ENCODE measurements at places on chromosomes 16 and 17.
A peak's percentile ranks its signal among the peaks of the same experiment; 100 is the strongest.

DNA sequence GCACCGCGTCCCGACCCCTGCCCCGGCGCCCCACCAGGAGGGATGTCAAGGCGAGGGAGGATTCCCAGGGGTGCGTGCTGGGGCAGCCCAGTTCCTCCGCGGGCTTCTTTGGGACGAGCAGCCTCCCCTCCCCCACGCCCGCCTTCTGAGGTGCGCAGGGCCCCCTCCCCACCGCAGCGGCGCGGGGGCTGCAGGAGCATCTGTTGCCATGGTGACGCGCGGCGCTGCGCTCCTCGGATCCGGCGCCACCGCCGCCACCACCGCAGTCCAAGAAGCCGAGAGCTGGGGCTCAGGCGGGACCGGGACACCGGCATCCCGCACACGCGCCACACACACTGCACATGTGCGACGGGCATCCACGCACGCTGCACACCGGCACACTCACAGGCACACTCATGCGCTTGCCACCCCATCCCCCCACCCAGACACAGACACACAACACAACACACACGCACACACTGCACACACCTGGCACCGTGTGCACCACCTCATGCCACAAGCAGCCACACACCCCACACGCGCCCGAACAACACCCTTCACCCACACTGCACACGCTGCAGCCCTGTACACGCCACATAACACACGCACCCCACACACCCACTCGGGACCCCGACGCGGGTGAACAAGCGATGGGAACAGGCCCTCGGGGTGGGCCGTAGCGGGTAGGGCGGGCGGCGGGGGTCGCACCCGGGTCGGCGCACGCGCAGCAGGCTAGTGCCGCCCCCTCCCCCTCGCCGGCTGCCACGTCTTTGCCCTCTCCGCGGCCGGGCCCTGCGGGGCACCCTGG lies 17.0 kb downstream of the ENPP7 start:
- DNase-seq = peak; percentile 16

- DNase-seq = no peak
Observed at GRCh38 chr17:79038545-79039135, 14.7 kb downstream of the C1QTNF1 start.

- DNase-seq = no peak
Observed at GRCh38 chr17:74637926-74638325, 14.4 kb upstream of the CD300E start.

DNA sequence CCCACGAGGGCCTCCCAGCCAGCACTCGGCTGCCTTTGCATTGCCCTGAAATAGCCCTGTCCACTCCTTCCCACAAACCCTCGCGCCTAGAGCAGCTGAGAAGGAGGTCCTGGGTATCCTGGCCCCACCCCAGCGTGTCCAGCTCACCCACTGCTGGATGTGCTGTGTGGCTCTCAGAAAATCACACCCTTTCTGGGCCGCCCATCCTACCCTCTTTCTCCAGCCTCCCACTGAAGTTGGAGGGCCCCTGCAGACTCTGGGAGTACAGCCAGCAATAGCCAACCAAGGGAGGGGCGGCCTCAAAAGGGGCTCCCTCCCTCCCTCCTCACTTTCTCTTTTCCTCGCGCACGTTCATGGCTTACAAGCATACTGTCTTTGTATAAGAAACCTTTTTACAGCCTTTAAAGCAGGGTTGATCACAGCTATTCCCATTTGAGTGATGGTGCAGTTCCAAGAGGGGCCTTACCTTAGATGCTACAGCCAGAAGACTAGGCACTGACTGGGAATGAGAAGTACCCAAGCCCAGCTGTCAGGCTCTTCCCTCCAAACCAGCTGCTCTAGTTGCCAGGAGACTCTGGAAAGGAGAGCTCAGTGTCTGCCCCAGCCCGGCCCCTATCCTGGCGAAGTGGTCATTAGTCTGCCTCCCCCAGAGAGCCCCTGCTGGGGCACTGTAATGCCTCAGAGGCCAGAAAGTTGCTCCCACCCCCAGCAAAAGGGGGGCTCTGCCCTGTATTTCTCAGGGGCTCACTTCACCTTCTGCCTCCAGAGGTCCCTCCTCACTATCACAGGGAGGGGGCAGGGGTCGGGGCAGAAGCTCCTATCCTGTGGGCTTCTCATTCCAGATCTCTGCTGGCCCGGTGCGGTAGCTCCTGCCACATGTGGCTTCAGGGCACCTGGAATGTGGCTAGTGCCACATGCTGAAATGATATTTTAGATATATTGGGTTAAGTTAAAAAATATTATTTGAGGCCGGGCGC lies 38.1 kb downstream of the DCAKD start:
- DNase-seq = peak; percentile 88

DNA sequence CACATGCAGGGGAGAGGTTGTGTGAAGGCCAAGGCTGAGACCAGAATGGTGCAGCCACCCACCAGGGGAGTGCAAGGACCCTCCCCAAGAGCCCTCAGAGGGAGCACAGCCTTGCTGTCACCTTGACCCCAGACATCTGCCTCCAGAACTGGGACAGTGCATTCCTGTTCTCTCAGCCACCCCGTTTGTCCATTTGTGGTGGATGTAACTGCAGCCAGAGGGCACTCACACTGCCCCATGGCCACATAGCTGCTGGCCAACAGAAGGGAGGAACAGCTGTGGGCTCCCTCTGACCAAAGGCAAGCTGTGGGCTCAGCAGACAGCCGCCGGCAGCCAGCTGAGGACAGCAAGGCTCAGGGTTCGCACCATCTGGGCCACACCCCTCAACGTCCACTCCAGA lies 49.8 kb upstream of the KLHDC4 start:
- DNase-seq = no peak

DNA sequence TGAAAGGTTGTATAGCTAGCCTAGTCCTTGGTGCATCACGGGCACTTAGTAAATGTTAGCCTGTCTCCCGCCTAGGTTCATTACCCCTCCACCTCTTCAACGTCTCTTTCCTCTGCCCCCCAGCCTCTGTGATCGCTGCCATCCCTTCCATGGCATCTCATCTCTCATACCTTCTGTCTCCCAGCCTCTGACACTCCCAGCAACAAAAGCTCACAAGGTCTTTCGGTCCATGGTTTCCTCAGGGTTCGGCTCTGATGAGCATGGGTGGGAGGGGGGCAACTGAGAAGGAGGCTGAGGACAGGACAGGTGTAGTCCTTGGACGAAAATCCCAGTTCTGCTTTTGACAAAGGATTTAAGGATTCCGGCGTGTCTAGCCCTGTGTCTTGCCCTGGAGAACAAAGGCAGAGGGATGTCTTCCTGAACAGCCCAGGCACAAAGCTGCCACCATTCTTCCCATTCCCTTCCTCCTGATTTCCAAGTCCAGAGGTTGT lies 16.7 kb downstream of the CCR7 start:
- DNase-seq = no peak
